GM13977 (cell line): ENCODE measurements at places on chromosomes 11 and 22.

DNA sequence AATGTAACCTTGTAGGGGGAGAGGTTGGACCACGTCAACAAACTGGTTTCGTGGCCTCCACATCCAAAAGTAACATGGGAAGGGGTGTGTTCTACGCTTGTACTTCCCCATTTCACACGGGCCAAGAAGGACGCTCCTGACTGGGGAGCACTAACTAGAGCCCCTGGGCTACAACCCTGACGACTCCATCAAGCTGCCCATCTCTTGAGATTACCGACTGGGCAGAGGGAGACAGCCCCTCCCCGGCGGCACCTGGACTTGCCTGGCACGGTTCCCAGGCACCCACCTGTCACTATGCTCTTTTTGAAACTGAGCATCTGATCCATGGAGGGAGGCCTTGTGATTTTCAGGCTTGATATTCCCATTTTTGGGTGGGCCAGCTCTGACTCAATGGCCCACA lies 68.5 kb downstream of the SHANK2 start:
- no peak for DNase-seq

GRCh38 chr11:107397357-107397756 lies 60.3 kb downstream of the CWF19L2 start:
- DNase-seq = no peak

DNA sequence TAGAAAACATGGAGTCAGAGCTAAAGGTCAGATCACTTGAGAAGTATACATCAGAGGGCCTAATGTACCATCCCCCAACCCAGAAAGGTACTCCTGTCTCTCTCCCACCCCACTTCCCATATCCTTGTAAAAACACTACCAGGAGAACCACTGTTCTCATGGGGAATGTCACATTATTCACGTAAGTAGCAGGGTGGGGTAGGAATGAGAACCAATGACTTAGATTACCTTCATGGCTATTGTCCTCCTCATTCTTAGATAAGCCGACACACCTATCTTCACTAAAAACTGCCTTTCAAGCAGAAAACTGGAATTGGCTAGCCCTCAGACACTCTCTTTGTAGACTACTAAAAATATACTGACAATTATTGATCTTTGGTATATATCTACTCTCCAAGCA lies 63.6 kb downstream of the CEP57 start:
- no peak for DNase-seq

GRCh38 chr11:63262547-63262946 lies 19.1 kb upstream of the SLC22A25 start:
- DNase-seq = no peak

DNA sequence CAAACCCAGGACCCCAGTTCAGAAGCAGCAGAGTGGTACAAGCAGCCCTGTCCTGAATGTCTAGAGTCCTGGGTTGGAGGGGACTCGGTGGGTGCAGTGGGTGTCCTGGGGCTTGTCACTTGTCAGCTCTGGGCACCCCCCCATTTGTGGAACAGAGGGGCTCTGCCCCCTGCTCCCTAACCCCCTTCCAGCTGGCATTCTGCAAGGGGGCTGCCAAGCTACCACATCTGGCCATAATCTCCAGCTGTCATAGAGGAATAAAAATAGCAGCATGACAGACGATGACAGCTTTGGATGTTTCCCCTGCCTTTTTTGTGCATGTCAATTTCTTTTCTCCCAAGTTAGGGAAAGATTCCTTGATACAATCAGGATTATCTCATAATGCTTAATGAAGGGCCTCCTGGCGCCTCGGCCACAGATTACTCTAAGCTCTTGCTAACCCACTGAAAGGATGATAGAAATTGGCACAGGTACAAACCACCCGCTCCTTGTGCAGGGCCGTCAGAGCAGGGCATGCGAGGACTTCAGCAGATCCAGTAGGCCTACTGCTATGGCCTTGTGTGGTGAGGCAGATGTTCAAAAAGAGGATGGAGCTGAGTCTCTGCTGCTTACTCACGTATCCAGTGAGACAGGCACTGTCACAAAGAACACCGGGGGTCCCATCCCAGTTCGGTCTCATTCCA lies 83.0 kb downstream of the ISX start:
- DNase-seq = no peak

- no peak for DNase-seq
Observed at GRCh38 chr11:10599388-10600175, 31.1 kb upstream of the LYVE1 start.

GRCh38 chr11:127866109-127866508 lies 721.2 kb downstream of the ETS1 start:
- no peak for DNase-seq

DNA sequence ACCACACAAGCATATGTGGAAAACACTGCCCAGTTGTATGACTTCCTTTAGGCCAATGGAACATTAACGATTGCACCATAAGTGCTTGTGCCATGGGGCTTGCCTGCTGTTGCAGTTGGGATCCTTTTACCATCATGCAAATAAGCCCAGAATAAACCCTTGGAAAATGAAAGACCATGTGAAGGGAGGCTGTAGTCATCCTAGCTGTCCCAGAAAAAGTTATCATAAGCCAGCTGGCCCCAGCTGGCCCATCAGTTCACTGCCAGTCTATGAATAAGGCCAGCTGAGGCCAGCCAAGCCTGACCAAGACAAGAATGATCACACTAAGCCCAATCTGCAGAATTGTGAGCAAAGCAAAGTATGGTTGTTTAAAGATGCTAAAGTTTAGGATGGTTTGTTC lies 253.9 kb upstream of the ARHGAP20 start:
- DNase-seq = no peak

- DNase-seq = peak; percentile 38
Observed at GRCh38 chr11:86511086-86511551, 136.4 kb downstream of the CCDC81 start.

- no peak for DNase-seq
Observed at GRCh38 chr11:128879817-128880216, 11.3 kb upstream of the KCNJ5 start.

- no peak for DNase-seq
Observed at GRCh38 chr11:58727415-58727797, 4.3 kb downstream of the GLYAT start.

DNA sequence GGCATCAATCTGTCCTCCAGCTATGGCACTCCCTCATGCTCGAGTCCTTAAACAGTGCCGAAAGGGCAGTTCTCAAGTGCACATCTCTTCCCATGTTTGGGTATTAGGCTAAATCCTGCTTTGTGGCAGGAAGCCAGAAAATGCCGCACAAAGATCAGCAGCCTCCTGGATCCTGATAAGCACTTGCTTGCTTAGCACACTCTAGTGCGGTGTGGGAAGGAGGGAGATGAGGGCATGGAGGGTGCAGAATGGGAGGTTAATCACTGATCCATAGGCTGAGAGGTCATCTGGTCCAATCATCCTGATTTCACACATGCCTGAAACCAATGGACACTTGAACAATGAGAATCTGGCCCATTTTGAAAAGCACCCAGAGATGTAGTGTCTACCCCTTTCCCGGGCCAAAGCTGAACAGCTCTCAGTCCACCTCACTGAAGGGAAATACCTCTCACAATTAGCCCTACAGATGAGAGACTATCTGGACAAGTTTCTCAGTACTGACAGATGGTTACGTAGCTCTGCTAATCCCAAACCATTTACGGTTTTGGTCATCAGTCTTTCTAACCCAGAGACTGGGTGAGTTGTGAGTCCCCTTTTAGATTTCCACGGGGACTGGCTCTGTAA lies 29.8 kb upstream of the CHRM4 start:
- DNase-seq = no peak

DNA sequence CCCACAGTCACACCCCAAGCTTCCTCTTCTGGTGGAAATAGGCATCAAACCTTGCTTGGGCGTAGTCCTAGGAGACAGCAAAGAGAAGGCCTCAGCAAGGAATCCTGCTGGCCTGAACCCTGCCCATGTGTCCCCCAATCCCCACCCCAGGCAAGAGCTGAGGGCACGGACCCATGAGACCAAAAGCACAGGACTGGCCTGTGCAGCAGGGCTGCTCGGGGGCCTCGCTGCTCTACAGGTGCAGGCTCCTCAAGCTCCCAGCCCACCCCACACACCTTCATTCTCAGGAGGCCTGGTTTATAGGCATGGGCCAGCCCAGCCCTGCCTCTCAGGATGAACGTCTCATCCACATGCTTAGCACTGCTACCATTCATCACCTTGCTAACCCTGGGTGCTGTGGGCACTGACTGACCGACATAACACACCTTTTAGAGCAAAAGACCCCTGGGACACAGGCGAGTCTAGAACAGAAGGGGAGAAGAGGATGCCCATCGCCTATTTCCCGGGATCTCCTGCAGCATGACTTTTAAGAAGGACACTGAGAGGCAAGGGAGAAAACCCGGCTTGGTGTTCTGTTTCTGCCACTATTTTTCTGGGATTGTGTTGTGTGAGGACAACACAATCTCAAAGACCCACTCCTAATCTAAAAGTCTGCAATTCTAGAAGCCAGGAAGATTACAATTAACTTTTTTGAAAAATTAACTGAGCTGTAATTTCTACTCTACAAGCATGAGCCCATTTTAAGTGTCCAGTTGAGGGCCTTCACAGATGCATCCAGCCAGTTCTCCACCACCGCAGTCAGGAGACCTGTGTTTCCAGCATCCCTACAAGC lies 15.4 kb downstream of the TCIRG1 start:
- DNase-seq = peak; percentile 18

DNA sequence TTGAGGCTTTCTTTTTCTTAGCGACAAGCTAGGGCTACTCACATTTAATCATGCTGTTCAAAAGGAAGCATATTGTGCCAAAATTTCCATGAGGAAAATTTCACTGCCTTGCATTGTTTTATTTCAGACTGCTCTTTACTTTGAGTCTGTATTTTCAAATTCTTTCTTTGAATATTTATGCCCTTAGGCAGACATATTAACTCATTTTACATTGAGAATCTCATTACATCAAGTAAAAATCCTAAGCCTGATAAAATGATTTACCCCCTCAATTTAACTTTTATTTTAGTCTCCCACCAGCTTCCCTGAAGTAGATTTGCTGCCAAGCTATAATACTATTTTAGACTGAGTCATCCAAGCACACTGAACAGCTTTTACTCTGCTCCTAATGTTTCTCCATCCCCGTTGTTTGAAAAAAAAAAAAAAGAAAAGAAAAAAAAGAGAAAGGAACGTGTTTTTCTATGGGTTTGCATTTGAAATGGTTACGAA lies 189.3 kb upstream of the MTMR2 start:
- no peak for DNase-seq

DNA sequence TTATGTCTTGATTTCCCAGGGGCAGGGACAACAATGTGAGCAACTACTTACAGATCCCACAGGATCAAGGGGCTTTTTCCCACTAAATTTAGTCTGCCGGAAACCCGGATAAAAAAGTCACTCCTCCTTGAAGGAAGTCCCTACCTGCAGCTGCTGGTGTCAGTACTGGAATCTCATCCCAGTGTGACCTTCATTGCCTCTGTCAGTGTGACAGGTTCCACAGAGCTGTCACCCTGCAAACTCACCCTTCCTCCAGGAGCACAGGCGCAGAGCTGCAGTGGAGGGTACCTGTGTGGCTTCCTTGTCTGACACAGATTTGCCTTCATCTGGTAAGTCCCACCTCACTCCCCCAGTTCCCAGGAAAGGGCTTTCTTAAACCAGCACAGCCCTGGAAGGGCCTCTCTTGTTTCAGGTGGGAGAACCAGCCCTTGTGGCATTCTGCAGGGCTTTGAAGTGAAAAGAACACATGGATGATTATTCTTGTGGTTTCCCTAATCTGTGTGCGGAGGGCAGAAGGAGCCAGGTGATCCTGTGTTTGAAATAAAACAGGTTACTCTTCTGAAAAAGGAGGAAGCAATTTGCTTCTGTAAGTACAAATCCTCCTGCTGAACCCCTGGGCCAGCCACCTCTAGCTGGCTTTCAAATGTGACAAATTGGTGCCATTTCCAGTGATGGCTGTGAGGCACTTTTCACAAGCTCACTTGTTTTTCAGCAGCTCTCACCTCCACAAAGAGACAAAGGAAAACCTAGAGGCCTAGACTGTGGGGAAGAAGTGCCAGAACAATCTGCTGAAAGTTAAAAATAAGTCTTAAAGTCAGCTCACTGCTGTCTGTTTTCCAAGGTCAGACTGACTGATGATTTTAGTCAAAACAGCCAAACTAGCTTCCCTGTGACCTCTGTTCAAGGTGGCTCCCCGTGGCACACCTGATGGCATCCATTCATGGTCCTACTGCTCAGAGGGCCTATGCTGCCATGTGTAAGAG lies 9.2 kb upstream of the PRSS23 start:
- no peak for DNase-seq

GRCh38 chr11:9056467-9056866 lies 34.9 kb downstream of the SCUBE2 start:
- DNase-seq = no peak

GRCh38 chr11:11334607-11335006 lies 18.4 kb downstream of the CSNK2A3 start:
- no peak for DNase-seq

DNA sequence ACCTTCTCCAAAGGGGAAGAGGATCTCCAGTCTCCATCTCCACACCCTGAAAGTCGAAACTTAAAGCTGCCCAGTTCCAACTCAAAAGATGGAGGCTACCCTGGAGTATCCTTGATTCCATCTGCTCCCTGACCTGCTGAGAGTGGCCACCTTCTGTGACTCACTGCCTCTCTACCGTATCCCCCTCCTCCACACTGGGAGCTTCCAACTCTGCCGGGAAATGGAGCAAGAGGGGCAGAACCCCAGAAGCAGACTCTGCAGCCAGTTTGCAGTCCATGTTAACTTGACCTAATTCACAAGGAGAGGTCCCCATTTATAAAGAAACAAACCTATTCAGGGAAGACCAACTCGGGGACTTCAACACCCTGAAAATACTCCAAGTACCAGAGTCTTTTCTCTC lies 22.0 kb upstream of the IRAG1 start:
- no peak for DNase-seq

GRCh38 chr11:15117751-15118150 lies 3.0 kb downstream of the INSC start:
- DNase-seq = no peak
